ENCODE measurements at places on chromosomes 1 and 21.

GRCh38 chr1:220880362-220880670, 1.1 kb downstream of the HLX start:
- DNase-seq = no peak

DNA sequence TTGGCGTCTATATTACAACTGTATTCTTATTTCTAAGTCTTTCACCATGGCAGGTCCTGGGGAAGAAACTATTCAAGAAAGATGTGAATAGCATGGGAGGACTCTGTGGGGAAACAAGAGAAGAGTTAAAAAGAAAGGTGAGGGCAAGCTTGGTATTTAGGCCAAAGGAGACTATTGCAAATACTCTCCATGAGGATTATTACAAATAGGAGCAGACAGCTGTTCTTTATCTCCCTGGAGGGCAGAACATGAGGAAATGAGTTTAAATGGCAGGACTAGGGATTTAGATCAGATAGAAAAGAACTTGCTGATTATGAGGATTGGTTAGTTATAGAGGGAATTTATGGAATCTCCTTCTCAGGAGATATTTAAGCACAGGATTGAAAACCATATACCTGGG, 186.8 kb downstream of the CDC7 start:
- DNase-seq = no peak

DNA sequence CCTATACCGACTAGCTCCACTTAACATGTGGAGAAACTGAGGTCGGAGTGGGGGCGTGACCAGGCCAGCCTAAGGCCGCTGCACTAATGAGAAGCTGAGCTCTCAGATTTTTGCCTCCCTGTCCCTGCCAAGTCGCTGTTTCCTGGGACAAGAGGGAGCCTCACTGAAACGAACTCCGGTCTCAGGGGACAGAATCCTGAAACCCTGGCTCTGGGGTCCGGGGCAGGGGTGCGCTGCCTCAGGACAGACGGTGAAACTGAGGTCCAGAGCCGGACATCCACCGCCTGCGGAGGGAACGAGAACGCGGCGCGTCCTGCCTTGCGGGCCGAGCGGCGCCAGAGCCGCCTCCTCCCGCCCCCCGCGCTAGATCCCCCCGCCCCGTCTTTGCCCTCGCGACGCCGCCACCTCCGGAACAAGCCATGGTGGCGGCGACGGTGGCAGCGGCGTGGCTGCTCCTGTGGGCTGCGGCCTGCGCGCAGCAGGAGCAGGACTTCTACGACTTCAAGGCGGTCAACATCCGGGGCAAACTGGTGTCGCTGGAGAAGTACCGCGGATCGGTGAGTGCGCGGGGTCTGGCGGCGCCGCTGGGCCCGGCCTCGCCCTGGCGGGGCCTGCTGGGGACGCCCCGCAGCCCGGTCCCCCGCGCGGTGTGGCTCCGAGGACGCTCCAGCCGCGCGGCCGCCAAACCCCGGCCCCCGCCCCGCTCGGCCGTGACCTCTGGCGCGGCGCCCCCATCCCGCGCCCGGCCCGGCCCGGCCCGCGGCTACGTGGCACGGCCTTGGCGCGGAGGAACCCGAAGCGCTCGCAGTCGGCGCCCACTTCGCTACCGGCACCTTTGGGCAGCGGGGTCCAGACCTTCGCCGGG, at the start of gene GPX7:
Gene GPX7, plus strand, starts transcription at position 381 of the 865 bp plus-strand sequence. Its CDS starts 39 bp downstream, at position 420.
- DNase-seq = no peak

GRCh38 chr1:96130432-96130831, 591.2 kb upstream of the PTBP2 start:
- DNase-seq = no peak

DNA sequence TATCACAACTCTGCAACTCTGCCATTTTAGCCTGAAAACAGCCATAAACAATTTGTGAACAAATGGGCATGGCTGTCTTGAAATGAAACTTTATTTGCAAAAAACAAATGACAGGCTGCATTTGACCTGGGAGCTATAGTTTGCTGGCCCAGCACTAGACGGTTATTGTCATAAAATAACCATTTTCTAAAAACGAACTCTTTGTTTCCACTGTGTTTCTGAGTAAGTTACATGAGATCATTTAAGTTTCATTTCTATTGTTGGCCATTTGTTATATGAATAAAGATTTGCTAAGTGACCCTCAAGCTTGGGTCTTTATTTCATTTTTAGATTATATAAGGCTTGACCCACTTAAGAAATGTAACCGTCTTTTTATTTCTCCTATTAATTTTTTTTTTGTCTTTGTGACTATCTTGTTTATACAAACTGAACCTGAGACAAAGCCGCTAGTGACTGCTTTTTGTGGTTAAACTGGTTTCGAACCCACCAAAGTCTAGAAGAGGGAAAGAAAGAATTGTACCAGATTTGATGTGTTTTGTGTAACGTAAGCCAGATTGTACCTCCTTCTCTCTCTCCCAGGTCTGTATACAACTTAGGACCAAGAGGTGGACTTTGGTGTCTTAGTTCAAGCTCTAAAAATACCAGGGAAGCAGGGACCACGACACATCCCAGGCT, 12.9 kb upstream of the KCNJ15 start:
- DNase-seq = no peak

DNA sequence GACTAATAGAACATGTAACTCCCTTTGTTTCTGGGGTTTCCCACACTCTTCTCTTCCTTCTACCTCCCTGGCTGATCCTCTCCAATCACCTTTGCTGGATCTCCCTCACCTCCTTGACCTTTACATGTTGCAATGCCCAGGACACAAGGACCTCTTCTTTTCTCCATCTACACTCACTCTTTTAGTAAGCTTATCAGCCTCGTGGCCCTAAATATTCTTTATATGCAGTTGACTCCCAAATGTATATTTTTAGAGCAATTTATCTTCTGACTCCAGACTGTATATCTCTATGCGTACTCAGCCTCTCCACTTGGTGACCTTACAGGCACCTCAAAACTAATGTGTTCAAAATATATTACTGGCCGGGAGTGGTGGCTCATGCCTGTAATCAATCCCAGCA, 18.4 kb upstream of the CLSPN start:
- no peak for DNase-seq

DNA sequence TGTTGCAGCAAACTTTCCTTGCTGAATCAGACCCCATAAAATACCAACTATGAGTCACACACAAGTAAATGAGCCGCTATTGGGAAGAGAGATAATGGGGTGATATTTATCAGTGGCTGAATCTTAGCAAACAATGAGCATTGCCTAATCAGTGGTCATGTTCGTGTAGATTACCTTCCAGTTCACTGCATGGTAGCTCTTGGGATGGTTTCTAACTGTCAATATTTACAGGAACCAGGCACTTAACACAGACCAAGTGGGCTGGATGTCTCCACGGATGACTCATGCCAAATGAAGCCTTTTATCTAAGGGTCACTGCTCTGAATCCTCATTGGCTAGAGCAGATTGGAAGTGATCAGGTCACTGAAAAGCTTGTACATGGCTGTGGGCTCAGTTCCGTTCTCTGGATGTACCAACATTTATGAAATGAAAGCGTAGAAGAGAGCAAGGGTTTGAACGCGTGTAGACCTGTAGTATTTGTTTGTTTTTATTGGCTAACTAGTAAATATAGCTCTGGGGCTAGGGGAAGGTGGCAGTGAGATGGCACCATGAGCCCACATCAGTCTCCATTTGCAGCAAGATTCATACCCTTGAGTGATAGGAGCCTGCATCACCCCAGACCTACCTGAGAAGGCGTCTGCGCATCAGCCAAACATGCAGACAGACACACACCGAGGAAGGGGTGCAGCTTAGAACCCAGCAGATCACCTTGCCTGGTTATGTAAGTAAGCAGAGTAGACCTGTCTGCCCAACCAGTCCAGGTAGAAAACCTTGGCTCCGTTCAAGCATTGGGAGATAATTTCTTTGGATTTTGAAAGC, 153.3 kb downstream of the TOMM20 start:
- DNase-seq = no peak

Measured in esophagus squamous epithelium (tissue), 5 donors.